Mesothelial cell of epicardium (in vitro differentiated cells): ENCODE measurements at places on chromosomes 1 and 21. TPM values are rescaled to one million over a fixed set of nuclear protein-coding genes. Genes with fewer than 3 reads are reported as not detected.
A peak's percentile ranks its signal among the peaks of the same experiment; 100 is the strongest.

DNA sequence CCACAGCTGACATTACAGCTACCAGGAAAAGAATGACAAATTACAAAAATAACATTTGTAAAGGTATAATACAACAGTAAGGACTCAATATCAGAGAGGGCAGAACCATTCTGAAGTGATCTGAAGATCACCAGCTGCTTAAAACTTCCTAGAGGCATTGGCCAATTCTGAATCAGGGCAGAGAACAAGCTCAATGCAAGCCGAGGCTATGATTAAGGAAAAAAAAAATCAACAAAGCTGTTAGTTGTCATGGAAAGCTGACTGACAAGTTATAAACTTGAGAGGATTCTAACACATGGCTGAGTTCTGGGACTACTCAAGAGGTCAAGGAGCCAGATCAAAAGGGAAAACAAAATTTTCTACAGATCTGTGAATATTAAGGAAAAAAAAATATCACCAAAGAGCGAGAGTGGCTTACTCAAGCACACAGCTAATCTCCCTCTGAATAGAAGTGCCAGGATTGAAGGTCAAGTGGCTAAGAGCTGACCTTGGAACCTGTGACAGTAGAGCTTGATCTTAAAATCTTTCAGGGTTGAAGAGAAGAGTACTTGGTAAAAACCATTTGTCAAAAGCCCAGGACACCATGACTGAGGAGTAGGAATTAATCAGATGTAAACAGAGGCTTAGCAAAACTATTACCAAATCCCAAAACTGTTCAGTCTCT, 383.4 kb downstream of the USP25 start:
- peak overlapping the region; percentile 48 for H3K27ac ChIP-seq
- H3K4me1 ChIP-seq: peaks cover 25% of the 10 kb centered on the region
- H3K27me3 ChIP-seq: no peaks in the 10 kb centered on the region

The RGS13 gene
- total RNA-seq: 1.1 to 1.8 TPM (median 1.2 TPM) in 3 replicates

The KCND3 gene
- 0.31 to 0.47 TPM (median 0.42 TPM) in 3 replicates for total RNA-seq

GRCh38 chr1:5889462-5889861, 102.8 kb downstream of the NPHP4 start:
- no peak overlapping the region for H3K4me3 ChIP-seq
- no peak for DNase-seq
- H3K27me3 ChIP-seq: no peaks in the 10 kb centered on the region
- H3K4me1 ChIP-seq: peaks cover 15% of the 10 kb centered on the region
- no peak overlapping the region for H3K27ac ChIP-seq
- H3K36me3 ChIP-seq: peaks cover 10% of the 10 kb centered on the region
